Nephron progenitor cell (in vitro differentiated cells): ENCODE measurements at places on chromosomes 5 and 9.
A peak's percentile ranks its signal among the peaks of the same experiment; 100 is the strongest.

- H3K27ac ChIP-seq, result peak within 1 kb of the TSS; percentile 80
- H3K4me1 ChIP-seq, result peaks cover 10% of the 10 kb centered on the region
- peak within 1 kb of the TSS; percentile 82 for H3K4me3 ChIP-seq
- peak; percentile 96 for DNase-seq
Observed at GRCh38 chr5:95646569-95647431, at the start of gene RFESD. Gene RFESD (plus strand): TSS chr5:95646777. CDS start chr5:95652272, 5,495 bp downstream.

- DNase-seq, result no peak
- H3K4me1 ChIP-seq, result peaks cover 30% of the 10 kb centered on the region
- H3K4me3 ChIP-seq, result no peak overlapping the region
- H3K27ac ChIP-seq, result peak overlapping the region; percentile 8
- peaks cover 61% of the 10 kb centered on the region for H3K36me3 ChIP-seq
Observed at GRCh38 chr9:37436540-37436939, 14.0 kb downstream of the GRHPR start.

GRCh38 chr5:124373883-124374282 lies 372.6 kb downstream of the ZNF608 start:
- H3K27ac ChIP-seq, result peak overlapping the region; percentile 59
- peaks cover 35% of the 10 kb centered on the region for H3K36me3 ChIP-seq

DNA sequence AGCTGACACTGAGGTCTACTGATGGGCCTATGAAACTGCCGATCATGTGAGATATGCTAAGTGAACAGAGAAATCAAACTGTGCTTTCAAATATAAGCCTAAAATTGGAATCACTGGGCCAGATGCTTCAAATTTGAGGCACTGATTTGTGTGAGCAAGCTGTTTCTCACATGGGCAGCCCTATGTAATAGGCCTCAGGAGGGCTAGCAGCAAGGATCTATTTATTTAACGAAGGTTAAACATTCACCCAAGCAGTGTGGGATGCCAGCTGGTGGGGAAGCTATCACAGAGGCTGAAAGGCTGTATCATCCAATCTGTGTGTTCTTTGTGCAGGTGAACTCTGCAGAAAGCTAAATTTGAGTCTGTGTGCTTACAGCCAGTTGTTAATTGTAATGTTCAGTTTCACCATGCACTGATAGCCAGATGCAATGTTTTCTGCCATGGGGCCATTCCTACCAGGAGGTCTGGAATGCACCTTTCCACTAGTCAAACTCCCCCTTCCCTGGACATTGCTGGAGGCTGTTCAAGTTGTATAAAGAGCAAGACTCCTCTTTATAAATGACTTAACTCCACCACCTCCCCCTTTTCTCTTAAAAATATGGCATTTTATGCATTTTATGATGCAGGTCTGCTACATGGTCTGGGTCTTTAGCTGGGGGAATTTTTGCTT lies 228.9 kb downstream of the SH3GL2 start:
- no peaks in the 10 kb centered on the region for H3K4me1 ChIP-seq
- no peak overlapping the region for H3K27ac ChIP-seq
- DNase-seq, result no peak
- no peaks in the 10 kb centered on the region for H3K36me3 ChIP-seq
- no peak overlapping the region for H3K4me3 ChIP-seq
- H3K27me3 ChIP-seq, result peaks cover 11% of the 10 kb centered on the region

DNA sequence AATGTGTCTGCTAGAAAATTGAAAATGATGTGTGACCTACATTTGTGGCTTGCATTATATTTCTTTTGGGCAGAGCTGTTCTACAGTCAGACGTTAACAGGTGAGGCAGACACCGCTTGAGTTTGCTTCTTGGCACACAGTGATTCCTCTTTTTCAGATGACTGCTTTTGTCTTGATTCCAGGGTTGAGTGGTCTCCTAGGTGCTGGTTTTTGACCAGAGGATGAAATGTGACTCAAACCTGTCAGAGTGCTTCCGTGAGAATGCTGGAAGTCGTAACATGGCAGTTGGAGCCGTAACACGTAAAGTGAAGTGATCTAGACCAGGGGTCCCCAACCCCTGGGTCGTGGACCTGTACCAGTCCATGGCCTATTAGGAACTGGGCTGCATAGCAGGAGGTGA lies 28.3 kb upstream of the NDFIP1 start:
- H3K36me3 ChIP-seq, result no peaks in the 10 kb centered on the region
- peaks cover under 1% of the 10 kb centered on the region for H3K27me3 ChIP-seq
- DNase-seq, result no peak

- DNase-seq, result no peak
- H3K4me1 ChIP-seq, result peaks cover 65% of the 10 kb centered on the region
- H3K27ac ChIP-seq, result peak overlapping the region; percentile 16
- H3K4me3 ChIP-seq, result peak overlapping the region; percentile 20
- H3K27me3 ChIP-seq, result peaks cover 15% of the 10 kb centered on the region
Observed at GRCh38 chr9:136175616-136176197, 29.2 kb downstream of the LHX3 start.

- DNase-seq, result peak; percentile 11
- peak overlapping the region; percentile 95 for H3K4me3 ChIP-seq
- H3K27ac ChIP-seq, result peak overlapping the region; percentile 95
- peaks cover 67% of the 10 kb centered on the region for H3K4me1 ChIP-seq
- no peaks in the 10 kb centered on the region for H3K36me3 ChIP-seq
- peaks cover 3% of the 10 kb centered on the region for H3K27me3 ChIP-seq
Observed at GRCh38 chr5:44387406-44387805, 1.8 kb downstream of the FGF10 start.

DNA sequence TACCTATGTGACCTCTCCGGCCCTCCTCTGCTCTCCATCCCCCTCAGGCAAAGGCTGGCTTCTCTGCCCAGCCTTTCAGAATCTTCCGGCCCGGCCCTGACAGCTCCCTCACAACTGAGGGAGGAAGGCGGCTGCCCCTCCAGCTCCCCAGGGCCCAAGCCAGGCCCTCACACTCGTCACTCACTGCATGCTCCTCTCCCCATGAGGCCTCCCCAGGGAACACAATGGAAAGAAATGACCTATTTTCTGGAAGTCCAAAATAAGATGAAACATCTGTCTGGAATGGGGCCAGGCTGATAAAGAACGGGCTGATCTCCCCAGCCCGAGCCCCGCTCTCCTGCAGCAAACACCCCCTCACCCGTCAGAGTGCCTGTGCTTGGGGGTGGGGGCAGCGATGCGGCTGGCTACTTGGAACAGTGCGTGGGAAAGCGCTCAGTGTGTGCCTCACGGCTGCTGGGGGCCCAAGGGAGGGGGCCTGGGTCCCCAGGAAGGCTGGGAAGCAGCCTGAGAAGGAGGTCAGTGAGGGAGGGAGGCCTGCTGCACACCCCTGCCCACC lies 11.3 kb downstream of the PDGFRB start:
- peak overlapping the region; percentile 31 for H3K4me3 ChIP-seq
- H3K27ac ChIP-seq, result peak overlapping the region; percentile 98
- H3K36me3 ChIP-seq, result peaks cover 5% of the 10 kb centered on the region
- peaks cover 88% of the 10 kb centered on the region for H3K4me1 ChIP-seq

DNA sequence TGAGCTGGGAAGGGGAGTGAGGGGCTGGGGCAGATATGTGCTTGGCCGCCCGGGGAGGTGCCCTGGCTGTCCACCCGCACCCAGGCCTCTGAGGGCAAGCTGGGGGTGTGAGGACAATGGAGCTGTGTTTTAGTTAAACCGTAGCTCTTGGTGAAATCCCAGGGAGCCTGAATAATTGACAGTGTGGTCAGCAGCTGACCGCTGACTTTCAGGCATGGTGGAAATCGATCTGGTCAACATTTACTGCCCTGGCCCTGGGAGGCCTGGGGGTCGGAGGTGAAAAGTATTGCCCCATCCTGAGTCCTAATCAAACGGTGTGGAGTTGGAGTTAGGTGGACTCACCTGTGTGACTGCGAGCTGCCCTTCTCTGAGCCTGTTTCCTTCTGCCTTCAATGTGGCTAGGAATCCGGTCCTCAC lies 31.2 kb upstream of the CRB2 start:
- peak overlapping the region; percentile 47 for H3K4me3 ChIP-seq
- peaks cover 78% of the 10 kb centered on the region for H3K4me1 ChIP-seq
- H3K36me3 ChIP-seq, result no peaks in the 10 kb centered on the region
- peaks cover 4% of the 10 kb centered on the region for H3K27me3 ChIP-seq
- no peak for DNase-seq
- peak overlapping the region; percentile 96 for H3K27ac ChIP-seq

DNA sequence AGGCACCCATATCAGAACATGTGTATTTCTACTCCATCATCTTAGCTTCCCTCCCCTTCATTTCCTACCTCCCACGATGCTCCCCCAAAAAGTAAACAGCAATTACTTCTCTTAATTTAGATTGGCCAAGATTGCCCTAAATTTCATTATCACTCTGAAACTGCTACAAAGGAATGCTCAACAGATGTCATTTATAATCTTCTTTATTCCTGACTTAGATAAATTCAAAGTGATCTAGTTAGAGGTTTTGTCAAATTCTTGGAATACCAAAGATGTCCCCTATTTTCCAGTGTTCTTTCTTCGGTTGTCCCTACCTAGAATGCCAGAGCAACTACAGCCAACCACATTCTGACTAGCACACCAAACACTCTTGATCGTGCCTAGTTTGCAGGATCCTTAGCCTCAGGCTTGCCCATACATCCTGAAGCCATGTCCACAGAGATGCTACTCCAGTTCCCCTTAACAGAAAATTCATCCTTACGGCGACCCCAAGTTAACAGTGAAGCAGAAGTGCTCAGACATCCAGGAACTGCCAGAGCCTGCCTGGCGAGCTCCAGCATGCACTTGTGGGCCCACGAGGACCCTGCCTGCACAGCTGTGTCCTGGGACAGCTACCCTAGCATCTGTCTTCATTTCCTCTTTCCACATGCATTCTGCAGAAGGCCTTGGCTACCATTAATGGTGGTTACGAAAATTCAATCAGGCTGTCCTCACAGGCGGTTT lies 31.6 kb downstream of the DAP start:
- peak overlapping the region; percentile 54 for H3K27ac ChIP-seq
- peaks cover 30% of the 10 kb centered on the region for H3K4me1 ChIP-seq
- H3K36me3 ChIP-seq, result peaks cover 47% of the 10 kb centered on the region
- DNase-seq, result no peak
- no peaks in the 10 kb centered on the region for H3K27me3 ChIP-seq

- peak; percentile 10 for DNase-seq
- peaks cover 25% of the 10 kb centered on the region for H3K4me1 ChIP-seq
- peak overlapping the region; percentile 1 for H3K4me3 ChIP-seq
- H3K27ac ChIP-seq, result peak overlapping the region; percentile 19
- H3K27me3 ChIP-seq, result peaks cover 2% of the 10 kb centered on the region
- no peaks in the 10 kb centered on the region for H3K36me3 ChIP-seq
Observed at GRCh38 chr5:62208218-62208852, 97.7 kb upstream of the KIF2A start.

DNA sequence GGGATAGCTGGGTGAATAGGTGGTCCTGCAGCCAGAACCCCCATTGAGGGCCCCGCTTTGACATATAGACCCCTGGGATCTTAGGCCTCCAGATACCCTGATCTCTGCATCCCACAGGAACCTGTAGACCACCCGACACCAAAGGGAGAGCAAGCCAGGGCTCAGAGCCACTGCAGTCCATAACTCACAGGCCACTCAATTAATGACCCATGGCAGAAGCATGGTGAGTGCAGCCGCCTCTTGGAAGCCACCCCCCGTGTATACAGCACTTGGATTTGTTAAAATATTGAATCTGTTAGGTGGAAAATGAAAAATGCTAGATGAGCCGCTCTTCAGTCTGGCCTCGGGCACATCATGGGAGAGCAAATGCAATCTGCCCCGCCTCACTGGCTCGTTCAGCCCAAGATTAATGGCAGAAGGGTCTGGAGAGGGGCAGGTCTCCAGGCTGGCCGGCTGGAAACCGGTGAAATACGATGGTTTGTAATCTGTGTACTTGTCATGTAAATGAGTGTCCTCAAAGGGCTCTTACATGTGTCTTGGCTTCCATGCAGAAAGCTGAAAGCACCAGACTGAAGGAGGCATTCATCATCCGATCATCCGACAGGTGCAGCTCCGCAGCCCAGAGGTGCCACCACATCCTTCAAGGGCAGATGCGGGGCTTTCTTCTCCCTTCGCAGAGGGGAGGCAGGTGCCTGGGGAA lies 111.3 kb downstream of the OLFM1 start:
- peak overlapping the region; percentile 26 for H3K27ac ChIP-seq
- no peak overlapping the region for H3K4me3 ChIP-seq
- peaks cover 21% of the 10 kb centered on the region for H3K4me1 ChIP-seq
- no peaks in the 10 kb centered on the region for H3K36me3 ChIP-seq
- peaks cover 68% of the 10 kb centered on the region for H3K27me3 ChIP-seq

DNA sequence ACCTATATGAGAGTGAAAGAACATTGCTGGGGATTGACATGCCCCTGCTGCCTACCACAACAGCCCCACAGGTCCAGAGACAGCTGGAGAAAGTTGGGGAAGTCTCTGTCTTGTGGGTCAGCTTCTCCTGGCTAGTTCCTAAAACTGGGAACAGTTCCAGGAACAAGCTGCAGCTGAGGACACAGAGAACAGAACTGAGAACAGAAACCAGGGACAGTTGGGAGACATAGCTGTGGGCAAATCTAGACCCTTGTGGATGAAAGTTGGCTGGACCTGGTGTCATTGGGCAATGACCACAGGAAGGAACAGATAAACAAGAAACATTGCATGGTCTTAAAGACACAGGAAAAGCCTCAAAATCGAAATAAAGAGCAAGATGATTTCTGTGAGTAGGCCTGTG lies 58.3 kb upstream of the MOCS2 start:
- H3K27ac ChIP-seq, result peak overlapping the region; percentile 67
- no peak for DNase-seq
- no peak overlapping the region for H3K4me3 ChIP-seq
- H3K4me1 ChIP-seq, result peaks cover 33% of the 10 kb centered on the region

GRCh38 chr5:72439192-72439591 lies 68.0 kb downstream of the ZNF366 start:
- H3K36me3 ChIP-seq, result no peaks in the 10 kb centered on the region
- peaks cover 27% of the 10 kb centered on the region for H3K4me1 ChIP-seq
- no peak overlapping the region for H3K4me3 ChIP-seq

DNA sequence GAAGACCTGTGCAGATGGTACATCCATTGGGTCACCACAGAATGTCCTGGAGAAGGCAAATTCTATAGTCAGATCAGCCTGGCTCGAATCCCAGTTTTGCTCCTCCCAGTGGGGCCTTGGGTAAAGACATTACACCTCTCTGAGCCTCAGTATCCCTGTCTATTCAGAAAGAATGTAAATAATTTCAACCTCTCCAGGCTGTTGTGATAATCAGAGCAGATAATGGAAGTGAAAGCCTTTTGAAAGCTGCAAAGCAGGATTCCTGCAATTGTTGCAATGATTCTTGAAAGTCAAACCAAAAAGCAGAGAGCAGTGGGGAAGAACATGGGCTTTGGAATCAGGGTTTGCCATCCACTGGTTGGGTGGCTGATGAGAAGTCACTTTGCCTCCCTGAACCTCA lies 63.2 kb downstream of the LHX2 start:
- no peak overlapping the region for H3K27ac ChIP-seq
- H3K27me3 ChIP-seq, result peaks cover 31% of the 10 kb centered on the region
- H3K4me3 ChIP-seq, result no peak overlapping the region
- no peaks in the 10 kb centered on the region for H3K4me1 ChIP-seq
- H3K36me3 ChIP-seq, result no peaks in the 10 kb centered on the region

- H3K27ac ChIP-seq, result no peak overlapping the region
- peaks cover under 1% of the 10 kb centered on the region for H3K27me3 ChIP-seq
- DNase-seq, result no peak
- H3K4me1 ChIP-seq, result no peaks in the 10 kb centered on the region
- no peak overlapping the region for H3K4me3 ChIP-seq
Observed at GRCh38 chr5:84487963-84488362, 103.3 kb upstream of the EDIL3 start.

- no peak for DNase-seq
- H3K4me3 ChIP-seq, result peak overlapping the region; percentile 6
- peak overlapping the region; percentile 58 for H3K27ac ChIP-seq
- H3K36me3 ChIP-seq, result peaks cover 77% of the 10 kb centered on the region
Observed at GRCh38 chr9:85949586-85950335, 8.8 kb downstream of the NAA35 start.

GRCh38 chr9:16044579-16044881 lies 491.7 kb downstream of the CCDC171 start:
- no peak for DNase-seq
- peaks cover 71% of the 10 kb centered on the region for H3K4me1 ChIP-seq
- H3K36me3 ChIP-seq, result no peaks in the 10 kb centered on the region
- peak overlapping the region; percentile 89 for H3K27ac ChIP-seq
- H3K4me3 ChIP-seq, result peak overlapping the region; percentile 8
- no peaks in the 10 kb centered on the region for H3K27me3 ChIP-seq
